ENCODE measurements at places on chromosomes 7 and 10.

- DNase-seq, result peak; percentile 36
Observed at GRCh38 chr7:80770675-80771081, 132.2 kb downstream of the CD36 start.

- no peak for DNase-seq
Observed at GRCh38 chr10:109411917-109412316, 511.4 kb downstream of the XPNPEP1 start.

DNA sequence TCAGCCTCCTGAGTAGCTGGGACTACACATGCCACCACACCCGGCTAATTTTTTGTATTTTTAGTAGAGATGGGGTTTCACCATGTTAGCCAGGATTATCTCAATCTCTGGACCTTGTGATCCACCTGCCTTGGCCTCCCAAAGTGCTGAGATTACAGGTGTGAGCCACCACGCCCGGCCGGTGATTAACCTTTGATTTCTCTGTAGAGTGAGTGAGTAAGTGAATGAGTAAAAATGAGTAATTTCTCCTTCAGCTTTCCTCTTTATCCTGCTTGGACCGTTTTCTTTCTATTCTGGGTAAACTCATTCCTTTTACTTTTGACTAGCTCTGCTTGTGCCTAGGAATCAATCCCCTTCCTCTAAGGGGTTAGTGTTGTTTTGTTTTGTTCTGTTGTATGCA lies 36.8 kb downstream of the ST7 start:
- DNase-seq, result no peak

DNA sequence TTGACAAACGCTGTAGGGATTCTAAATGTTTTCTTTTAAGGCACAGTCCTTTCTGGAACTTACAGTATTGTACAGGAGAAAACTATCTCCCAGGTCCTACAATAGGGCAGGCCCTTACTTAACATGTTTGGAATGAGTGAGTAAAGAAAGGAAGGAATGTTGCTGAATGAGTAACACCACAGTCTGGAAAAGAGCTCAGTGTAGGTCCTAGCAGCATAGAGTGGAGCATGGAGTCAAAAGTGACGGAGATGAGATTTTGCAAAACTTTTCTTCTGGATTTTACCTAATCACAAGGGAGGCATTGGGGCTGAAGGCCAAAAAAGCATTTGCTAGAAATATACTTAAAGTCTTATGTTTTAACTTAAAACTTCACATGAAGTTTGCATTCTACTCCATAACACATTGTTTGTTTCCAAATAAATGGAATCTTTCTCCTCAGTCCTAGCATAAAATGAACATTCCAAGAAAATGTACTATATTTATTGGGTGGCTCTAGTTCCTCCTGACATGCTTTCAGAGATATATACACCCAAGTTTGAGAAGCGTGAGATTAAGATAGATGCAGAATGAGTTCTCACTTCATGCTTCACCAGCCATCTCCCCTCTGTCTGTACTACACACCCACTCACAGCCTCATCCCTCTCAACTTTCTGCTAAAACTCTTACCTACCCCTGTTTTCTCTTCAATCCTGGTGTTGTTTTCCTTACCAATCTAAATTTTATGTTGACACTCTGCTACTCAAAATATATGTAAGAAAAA lies 20.2 kb upstream of the ADD3 start:
- no peak for DNase-seq

GRCh38 chr7:29885626-29886025 lies 79.3 kb downstream of the WIPF3 start:
- no peak for DNase-seq

GRCh38 chr7:106384373-106384772 lies 99.6 kb upstream of the NAMPT start:
- no peak for DNase-seq

- DNase-seq, result no peak
Observed at GRCh38 chr10:123966896-123967231, 75.3 kb upstream of the CPXM2 start.

GRCh38 chr10:27770181-27770580 lies 24.6 kb upstream of the MKX start:
- no peak for DNase-seq

DNA sequence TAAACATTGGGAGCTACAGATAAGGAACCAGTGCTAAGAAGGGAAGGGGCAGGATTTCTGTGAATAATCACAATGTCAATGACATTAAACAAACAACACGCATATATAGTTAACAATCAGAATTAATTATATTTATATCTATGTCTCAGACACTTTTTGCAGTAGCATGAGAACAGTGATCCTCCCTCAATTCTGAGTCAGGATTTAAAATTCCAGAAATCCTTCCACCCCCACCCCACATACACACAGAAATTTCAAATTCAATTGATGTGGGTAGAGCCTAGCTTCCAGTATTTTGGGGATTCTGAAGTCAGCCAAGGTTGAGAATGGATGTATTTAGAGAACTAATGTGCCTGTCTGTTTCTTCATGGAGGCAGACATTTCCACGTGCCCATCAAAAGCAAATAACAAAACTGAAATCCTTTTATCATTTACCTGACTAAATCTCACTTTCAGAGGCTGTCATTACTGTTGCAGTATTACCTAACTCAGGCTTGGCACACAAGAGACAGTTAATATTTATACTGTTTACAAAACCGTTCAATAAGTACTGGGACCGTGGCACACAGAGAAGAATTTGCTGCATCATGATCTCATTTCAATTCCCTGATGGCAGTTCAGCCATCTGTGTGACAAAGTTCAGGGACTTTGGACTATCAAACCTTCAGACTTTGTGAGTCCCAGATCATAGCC lies 116.6 kb upstream of the PALS2 start:
- DNase-seq, result no peak

DNA sequence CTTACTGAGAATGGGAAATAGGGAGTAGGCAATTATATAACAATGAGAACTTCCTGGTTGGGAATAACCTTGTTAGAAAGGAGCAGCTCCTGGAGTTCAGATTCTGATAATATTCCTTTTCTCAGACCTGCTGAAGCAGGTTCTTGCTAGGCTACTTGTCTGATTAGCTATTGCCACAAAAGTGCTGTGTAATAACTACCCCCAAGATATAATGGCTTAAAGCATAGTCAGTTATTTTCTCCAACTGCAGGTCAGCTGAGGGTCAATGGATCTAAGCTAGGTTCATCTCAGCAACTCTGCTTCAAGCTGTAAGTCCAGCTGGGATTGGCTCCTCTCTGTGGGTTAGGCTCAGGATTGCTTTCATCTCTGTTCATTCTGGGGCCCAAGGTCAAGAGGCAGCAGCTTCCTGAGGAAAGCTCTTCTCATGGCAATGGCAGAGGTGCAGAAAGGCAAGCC lies 9.4 kb upstream of the CNOT4 start:
- no peak for DNase-seq

- DNase-seq, result no peak
Observed at GRCh38 chr10:64379898-64380297, 858.7 kb downstream of the REEP3 start.

GRCh38 chr7:33457039-33457438 lies 327.7 kb downstream of the BBS9 start:
- no peak for DNase-seq

GRCh38 chr7:3141326-3141725 lies 97.7 kb upstream of the CARD11 start:
- DNase-seq, result no peak

- no peak for DNase-seq
Observed at GRCh38 chr7:116259871-116260440, 49.6 kb downstream of the TES start.

DNA sequence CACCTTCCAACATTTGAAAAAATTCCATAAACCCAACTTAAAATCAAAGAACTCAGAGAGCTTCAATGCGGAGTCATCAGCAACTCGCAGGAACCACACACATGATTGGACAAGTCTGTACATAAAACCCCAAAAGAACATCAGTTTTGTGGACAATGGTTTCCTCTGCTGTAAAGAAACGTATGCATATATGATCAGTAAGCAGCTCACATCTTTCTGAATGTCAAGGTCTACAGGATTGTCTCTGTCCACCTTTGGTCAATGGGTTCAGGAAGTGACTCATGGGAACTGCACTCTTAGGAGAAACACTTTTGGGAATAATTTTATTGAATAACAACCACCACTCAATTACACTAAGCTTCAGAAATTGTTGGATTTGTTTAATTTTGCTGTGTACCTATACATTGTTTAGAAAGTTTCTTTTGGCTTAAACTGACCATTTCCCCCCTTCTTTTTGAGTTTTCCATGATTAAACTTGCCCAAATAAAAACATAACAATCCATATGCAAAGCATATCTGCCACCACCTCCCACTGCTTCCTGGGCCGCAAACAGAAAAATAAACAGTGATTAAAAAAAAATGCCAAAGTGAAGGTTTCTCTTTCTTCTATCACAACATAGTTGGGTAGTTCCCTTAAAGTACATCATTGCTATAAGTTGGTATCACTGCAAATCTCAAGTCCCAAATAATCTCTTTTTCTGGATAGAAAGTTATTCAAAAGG lies 27.3 kb upstream of the AFAP1L2 start:
- no peak for DNase-seq

All from GM13977 (cell line).